ENCODE measurements at places on chromosomes 16 and 17.
A peak's percentile ranks its signal among the peaks of the same experiment; 100 is the strongest.

- peak; percentile 44 for DNase-seq
Measured at GRCh38 chr17:1532836-1533602, 16.6 kb upstream of the INPP5K start.

DNA sequence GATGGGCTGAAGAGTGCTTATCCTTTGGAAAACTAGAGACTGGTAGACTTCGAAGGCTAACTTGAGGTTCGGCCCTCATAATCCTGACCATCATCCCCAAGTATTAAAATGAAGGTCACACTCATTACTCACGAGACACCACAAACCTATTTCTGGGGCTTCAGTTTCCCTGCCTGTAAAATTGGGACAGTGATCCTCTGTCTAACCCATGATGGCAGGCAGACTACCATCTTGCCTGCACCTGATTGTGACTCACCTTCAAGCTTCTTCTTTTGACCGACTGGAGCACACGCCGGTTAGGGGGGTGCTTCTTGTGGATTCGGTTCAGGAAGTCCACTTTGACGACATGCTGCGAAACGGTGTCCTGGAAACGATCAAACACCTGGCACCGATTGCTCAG lies 14.2 kb upstream of the DHRS13 start:
- no peak for DNase-seq

GRCh38 chr17:82690786-82691489 lies 7.6 kb downstream of the RAB40B start:
- DNase-seq: no peak

GRCh38 chr17:43782913-43783680 lies 2.9 kb downstream of the CFAP97D1 start:
- no peak for DNase-seq

DNA sequence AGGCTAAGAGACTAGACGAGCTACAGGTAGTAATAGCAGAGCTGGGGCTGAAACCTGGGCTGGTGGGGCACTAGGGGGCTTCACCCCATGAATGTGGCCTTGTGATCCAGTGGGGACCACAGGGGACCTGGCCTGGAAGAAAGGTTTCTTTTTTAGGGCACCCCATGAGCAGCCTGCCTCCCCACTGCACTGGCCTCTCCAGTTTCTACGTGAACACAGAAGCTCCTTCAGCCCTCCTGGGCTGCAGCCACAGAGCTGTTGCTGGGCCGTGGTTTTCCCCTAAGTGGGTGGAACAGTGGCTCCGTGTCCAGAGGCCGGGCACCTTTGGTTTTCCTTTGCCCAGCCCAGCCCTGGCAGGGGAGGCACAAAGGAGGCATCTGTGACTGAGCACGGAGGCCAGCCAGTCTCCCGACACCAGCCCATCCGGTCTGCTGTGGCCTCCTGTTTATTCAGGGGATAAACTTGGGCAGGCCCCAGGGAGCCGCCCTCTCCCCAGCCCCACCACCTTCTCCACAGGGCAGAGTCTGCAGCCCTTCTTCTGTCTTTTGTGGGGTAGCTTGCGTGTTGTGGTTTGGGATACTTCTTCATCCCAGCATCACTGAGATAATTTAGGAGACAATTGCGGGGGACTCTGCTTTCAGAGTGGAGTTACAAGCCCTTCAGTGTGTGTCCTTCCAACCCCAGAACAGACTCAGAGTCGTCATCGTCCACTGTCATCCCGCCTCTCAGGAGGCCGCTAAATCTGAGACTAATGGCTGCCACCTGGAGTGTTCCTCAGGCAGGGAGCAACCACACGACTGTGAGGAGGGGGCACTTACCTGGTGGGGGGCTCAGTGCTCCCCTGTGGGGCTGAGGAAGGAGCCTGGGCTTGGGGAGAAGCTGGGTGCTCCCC lies 85.3 kb downstream of the RAB11FIP4 start:
- DNase-seq: no peak

- no peak for DNase-seq
Measured at GRCh38 chr17:18250259-18250658, 8.3 kb downstream of the FLII start.

DNA sequence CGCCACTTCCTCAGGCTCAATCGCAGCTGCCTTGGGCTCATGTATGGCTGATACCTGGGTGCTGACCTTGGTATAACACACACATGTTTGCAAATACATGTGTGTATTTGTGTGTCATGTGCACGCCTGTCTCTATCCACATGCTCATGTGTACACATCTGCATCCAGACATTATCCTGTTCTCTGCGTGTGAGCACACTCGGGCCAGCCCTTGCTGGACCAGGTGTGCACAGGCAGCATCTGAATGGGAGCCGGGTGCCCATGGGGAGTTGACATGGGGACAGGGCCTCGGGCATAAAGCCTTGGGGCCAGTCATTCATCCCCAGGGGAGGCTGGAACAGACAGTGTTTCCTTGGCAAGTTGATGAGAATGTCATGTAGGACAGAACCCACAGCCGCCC lies 29.1 kb upstream of the CRHR1 start:
- no peak for DNase-seq

All from HEK293T (cell line).